ENCODE measurements at places on chromosomes 13 and 19. TPM values are rescaled to one million over a fixed set of nuclear protein-coding genes. Genes with fewer than 3 reads are reported as not detected.

Gene PSG11
- total RNA-seq = not detected

DNA sequence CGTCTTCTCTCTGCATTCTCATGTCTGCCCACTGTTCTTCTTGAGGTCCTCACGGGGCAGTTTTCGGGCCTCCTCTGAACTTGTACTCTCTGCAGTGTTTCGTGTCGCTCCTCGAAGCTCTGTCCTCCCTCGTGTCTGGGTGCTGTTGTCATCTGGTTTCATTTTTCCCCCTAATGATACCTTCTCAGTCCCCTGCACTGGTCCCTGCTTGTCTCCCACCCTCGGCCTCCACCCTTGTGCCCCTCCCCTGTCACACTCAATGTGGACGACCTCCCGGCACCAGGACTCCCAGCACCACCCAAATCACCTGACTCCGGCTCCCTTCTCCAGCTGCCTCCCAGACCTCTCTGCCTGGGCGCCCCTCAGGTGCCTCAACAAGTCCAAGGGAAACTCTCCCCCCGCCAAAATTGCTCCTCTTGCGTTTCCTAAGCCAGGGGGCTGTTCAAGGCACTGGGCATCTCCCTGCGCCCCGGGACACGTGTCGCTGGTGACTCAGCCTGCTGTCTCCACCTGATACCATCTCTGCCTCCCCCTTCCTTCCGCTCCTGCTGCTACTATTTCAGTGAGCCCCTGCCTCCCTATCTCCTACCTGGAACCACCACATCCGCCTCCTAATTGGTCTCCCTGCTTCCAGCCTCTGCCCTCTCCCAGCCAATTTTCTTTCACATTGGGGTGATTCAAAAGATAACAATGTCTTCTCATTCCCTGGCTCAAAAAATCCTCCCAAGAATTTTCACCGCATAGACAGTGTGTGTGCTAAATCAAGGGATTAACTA is 49.5 kb downstream of the RFX2 start:
- H3K4me1 ChIP-seq = peaks cover 73% of the 10 kb centered on the region
- peak overlapping the region; percentile 13 for H3K27ac ChIP-seq
- DNase-seq = peak; percentile 63
- peak overlapping the region; percentile 77 for H3K4me3 ChIP-seq
- no peaks in the 10 kb centered on the region for H3K27me3 ChIP-seq

Gene EDDM13
- total RNA-seq = 0.67 TPM

DNA sequence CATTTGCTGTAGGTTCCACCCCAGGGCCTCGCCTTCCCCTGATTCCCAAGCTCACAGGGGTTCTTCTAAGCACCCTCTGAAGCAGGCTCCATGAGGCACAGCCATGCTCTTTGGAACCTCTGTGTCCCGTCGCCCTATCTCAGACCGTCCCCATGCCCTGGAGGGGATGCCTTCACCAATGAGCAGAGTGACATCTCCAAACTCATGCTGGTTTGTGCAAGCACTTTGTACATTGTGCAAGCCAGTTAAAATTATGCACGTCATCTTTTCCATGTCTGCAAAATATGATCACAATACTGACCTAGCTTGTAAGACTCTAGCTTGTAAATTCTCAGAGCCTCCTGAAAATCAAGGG is 46.5 kb upstream of the RAP2A start:
- no peaks in the 10 kb centered on the region for H3K27me3 ChIP-seq
- H3K27ac ChIP-seq = no peak overlapping the region
- peaks cover 22% of the 10 kb centered on the region for H3K4me1 ChIP-seq
- DNase-seq = no peak
- H3K36me3 ChIP-seq = peaks cover 4% of the 10 kb centered on the region

- H3K36me3 ChIP-seq = no peaks in the 10 kb centered on the region
- peaks cover 37% of the 10 kb centered on the region for H3K27me3 ChIP-seq
- no peak overlapping the region for H3K27ac ChIP-seq
- H3K4me3 ChIP-seq = no peak overlapping the region
- peaks cover 16% of the 10 kb centered on the region for H3K4me1 ChIP-seq
Observed at GRCh38 chr19:40982594-40983101, 8.4 kb upstream of the CYP2B6 start.

Gene CYP2A7
- total RNA-seq = not detected

GRCh38 chr13:29577136-29578051 is 18.1 kb downstream of the SLC7A1 start:
- H3K27me3 ChIP-seq = no peaks in the 10 kb centered on the region
- H3K36me3 ChIP-seq = no peaks in the 10 kb centered on the region
- no peak overlapping the region for H3K4me3 ChIP-seq
- DNase-seq = no peak
- H3K4me1 ChIP-seq = peaks cover 54% of the 10 kb centered on the region

GRCh38 chr19:40976134-40976533 is 14.9 kb upstream of the CYP2B6 start:
- no peak overlapping the region for H3K4me3 ChIP-seq
- H3K27me3 ChIP-seq = peaks cover 16% of the 10 kb centered on the region
- no peak for DNase-seq
- no peaks in the 10 kb centered on the region for H3K36me3 ChIP-seq
- peaks cover 17% of the 10 kb centered on the region for H3K4me1 ChIP-seq

DNA sequence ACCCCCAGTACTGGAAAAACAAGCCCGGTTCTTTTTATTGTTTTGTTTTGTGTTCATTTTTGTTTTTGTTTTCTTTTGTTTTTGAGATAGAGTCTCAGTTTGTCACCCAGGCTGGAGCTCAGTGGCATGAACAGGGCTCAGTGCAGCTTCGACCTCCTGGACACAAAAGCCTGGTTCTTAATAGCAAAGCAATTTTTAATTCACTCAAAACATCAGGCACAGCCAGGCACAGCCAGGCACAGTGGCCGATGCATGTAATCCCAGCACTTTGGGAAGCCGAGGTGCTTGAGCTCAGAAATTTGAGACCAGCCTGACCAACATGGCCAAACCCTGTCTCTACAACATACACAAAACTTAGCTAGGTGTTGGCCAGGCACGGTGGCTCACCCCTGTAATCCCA is 30.7 kb downstream of the INSR start:
- no peaks in the 10 kb centered on the region for H3K27me3 ChIP-seq
- no peak for DNase-seq
- H3K4me3 ChIP-seq = no peak overlapping the region
- H3K4me1 ChIP-seq = no peaks in the 10 kb centered on the region
- no peaks in the 10 kb centered on the region for H3K36me3 ChIP-seq

- no peaks in the 10 kb centered on the region for H3K27me3 ChIP-seq
- H3K4me3 ChIP-seq = no peak overlapping the region
- no peak for DNase-seq
- H3K36me3 ChIP-seq = peaks cover 18% of the 10 kb centered on the region
- H3K27ac ChIP-seq = peak overlapping the region; percentile 61
Observed at GRCh38 chr19:10398819-10399218, 4.5 kb downstream of the CDC37 start.

DNA sequence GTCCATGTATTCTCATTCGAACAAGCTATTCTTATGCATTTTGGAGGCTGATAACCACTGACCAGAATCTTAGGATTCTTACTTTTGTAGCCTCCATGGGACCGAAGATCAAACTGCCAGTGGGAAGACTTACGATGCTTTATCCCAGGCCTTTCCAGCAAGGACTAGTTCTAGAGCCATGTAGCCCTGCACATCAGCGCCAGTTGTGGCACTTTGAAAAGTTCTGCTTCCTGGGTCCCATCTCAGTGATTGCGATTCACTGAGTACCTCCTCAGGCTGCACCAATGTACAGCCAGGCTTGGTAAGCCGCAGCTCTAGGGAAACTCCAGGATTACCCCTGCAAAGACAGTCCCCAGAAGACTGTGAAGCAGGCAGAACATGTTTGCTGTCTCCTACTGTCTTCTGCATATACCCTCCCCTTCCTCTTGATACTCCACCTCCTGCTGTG is 18.9 kb upstream of the ENOX1 start:
- no peak overlapping the region for H3K4me3 ChIP-seq
- no peak overlapping the region for H3K27ac ChIP-seq
- DNase-seq = no peak
- no peaks in the 10 kb centered on the region for H3K36me3 ChIP-seq

DNA sequence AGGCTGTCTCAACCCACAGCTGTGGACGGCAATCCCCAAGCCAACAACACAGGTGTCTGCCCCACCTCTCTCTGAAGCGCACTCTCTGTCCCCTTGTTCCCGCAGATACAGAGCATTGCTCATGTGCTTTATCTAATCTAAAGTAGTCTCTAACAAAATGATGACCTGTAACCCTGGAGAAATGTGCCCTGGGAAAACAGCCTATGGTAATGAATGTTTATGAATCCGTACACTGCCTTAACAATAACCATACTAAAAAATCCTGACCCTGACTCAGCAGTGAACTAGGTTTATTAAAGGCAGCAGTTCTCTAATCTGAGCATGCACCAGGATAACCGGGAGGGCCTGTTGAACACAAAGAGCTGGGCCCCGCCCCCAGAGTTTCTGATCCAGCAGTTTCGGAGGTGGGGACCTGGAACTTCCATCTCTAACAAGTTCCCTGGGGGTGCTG is 50.7 kb upstream of the SLC15A1 start:
- H3K27me3 ChIP-seq = no peaks in the 10 kb centered on the region
- H3K36me3 ChIP-seq = no peaks in the 10 kb centered on the region
- no peak overlapping the region for H3K27ac ChIP-seq
- no peak for DNase-seq
- H3K4me1 ChIP-seq = no peaks in the 10 kb centered on the region
- no peak overlapping the region for H3K4me3 ChIP-seq

- H3K27me3 ChIP-seq = peaks cover 15% of the 10 kb centered on the region
- H3K4me3 ChIP-seq = no peak overlapping the region
- H3K36me3 ChIP-seq = no peaks in the 10 kb centered on the region
Observed at GRCh38 chr13:43831088-43831487, 44.3 kb upstream of the ENOX1 start.

Gene CPT1C
- total RNA-seq = 1.9 TPM

Data from activated T-cell treated with anti-CD3 and anti-CD28 coated beads, Interleukin-2, amount 50 U/mL, for 72 hours (primary cell).